ENCODE measurements at places on chromosomes 2 and 18. TPM values are rescaled to one million over a fixed set of nuclear protein-coding genes. Genes with fewer than 3 reads are reported as not detected.

Gene C2orf15
- polyA plus RNA-seq, result 6.4 TPM

Gene ARHGEF33
- polyA plus RNA-seq, result 1.6 TPM

Gene FBLN7
- polyA plus RNA-seq, result 0.16 TPM

Gene HMSD
- polyA plus RNA-seq, result 25.1 TPM

Gene FOXI3
- 1.1 TPM for polyA plus RNA-seq

Gene CDH20
- not detected for polyA plus RNA-seq

Gene VIL1
- 2.3 TPM for polyA plus RNA-seq

Gene DTNA
- polyA plus RNA-seq, result 9.5 TPM

Gene ZNF512
- polyA plus RNA-seq, result 26.0 TPM

Gene STK36
- polyA plus RNA-seq, result 17.2 TPM

Gene NEURL3
- polyA plus RNA-seq, result 0.21 TPM

Gene GAL3ST2
- not detected for polyA plus RNA-seq

Gene GPC1
- polyA plus RNA-seq, result 9.0 TPM

Gene SPIRE1
- 5.0 TPM for polyA plus RNA-seq

Gene IL37
- polyA plus RNA-seq, result not detected

Gene KCNK3
- not detected for polyA plus RNA-seq

Gene COL4A4
- polyA plus RNA-seq, result 1.3 TPM

Gene MDH1
- polyA plus RNA-seq, result 541 TPM

Gene NMUR1
- polyA plus RNA-seq, result 0.29 TPM

Gene VSNL1
- 112 TPM for polyA plus RNA-seq

Gene PROC
- polyA plus RNA-seq, result 2.7 TPM

Gene CYP27A1
- 2.0 TPM for polyA plus RNA-seq

Gene SCN3A
- polyA plus RNA-seq, result not detected

Gene ATOH8
- 0.11 TPM for polyA plus RNA-seq

Gene NFE2L2
- polyA plus RNA-seq, result 39.1 TPM

Gene CROCC2
- polyA plus RNA-seq, result not detected

Gene ALPP
- not detected for polyA plus RNA-seq

Gene NEU2
- polyA plus RNA-seq, result not detected

Gene GATA6
- polyA plus RNA-seq, result 0.08 TPM

Gene RNU2-63P
- 2.8 TPM for polyA plus RNA-seq

Gene SPC25
- polyA plus RNA-seq, result 61.9 TPM
